ENCODE measurements at places on chromosomes 11 and 22.

- no peak for DNase-seq
Observed at GRCh38 chr22:31609716-31610115, 52.3 kb downstream of the PISD start.

DNA sequence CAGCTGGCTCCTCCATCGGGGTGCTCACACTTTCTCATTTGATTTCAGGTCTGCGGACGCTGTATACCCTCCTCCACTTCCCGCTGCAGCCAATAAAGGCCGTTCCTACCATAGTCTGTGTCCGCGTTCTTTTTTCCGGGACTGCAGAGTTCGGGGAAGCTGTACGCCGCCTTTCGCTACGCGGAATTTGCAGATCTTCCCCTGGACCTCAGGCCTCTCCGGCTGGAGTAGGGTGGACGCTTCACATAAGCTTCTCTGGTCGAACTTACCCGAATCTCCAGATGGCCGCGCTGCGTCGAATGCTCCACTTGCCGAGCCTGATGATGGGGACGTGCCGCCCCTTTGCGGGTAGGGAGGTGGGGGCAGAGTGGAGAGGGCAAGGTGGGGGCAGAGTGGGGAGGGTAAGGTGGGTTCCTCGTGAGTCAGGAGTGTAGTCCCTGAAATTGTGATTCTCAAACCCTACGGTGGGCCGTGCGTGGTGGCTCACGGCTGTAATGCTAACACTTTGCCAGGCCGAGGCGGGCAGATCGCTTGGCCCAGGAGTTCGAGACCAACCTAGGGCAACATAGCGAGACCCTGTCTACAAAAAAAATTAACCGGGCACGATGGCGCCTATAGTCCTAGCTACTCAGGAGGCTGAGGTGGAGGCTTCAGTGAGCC lies 617 bp downstream of the CSKMT start:
- no peak for DNase-seq

- no peak for DNase-seq
Observed at GRCh38 chr22:29150701-29151100, 55.0 kb upstream of the EMID1 start.

GRCh38 chr11:75642402-75643113 lies 26.3 kb downstream of the MAP6 start:
- DNase-seq = no peak

GRCh38 chr22:40220316-40221054 lies 42.8 kb downstream of the TNRC6B start:
- no peak for DNase-seq

GRCh38 chr11:82765466-82766034 lies 31.9 kb upstream of the FAM181B start:
- no peak for DNase-seq

DNA sequence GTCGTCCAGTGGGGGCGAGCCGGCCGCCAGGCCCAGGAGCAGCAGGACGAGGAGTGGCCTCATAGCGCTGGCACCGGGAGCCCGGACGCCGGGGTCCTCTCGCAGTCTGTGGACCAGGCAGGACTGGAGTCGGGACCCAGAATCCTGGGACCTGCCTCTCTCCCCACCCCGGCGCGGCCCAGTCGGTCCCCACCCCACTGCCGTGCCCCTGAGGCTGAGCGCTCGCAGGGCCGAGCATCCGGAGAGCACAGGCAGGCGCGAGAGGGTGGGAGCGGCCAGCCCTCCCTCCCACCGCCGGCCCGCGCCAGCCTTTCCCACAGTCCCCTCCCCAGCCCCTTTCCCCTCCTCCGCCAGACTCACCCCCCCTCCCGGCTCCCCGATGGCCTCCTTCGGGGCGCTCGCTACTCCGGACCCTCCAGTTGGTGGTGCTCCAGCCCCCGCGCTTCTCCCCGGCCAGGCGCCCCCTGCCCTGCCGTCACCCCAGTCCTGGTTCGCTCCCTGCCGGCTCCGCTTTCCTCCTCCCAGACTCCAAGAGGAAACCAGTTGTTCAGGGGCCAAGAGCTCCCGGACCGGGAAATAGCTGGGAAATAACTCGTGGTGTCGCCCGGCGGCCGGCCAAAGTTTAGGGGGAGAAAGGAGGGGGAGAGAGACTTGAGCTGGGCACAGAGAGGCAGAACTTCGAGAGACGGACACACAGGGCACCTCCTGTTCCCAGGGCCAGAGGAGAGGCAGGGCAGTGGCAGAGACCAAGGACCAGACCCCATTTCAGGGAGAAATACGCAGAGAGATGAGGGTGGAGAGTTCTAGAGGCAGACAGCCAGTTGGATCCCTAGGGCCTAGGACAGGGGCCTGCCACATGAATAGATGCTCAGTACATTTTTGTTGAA lies at the start of gene C1QTNF5:
C1QTNF5 (minus strand) TSS at position 549 of the 887 bp plus-strand sequence; CDS start at position 63, 486 bp downstream.
- no peak for DNase-seq

DNA sequence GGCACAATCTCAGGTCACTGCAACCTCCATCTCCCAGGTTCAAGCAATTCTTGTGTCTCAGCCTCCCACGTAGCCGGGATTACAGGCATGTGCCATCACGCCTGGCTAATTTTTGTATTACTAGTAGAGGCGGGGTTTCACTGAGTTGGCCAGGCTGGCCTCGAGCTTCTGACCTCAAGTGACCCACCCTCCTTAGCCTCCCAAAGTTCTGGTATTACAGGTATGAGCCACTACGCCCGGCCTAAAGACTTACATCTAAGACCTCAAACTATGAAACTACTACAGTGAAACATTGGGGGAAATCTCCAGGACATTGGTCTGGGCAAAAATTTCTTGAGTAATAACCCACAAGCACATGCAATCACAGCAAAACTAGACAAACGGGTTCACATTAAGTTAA lies 13.8 kb upstream of the FAM181B start:
- no peak for DNase-seq

DNA sequence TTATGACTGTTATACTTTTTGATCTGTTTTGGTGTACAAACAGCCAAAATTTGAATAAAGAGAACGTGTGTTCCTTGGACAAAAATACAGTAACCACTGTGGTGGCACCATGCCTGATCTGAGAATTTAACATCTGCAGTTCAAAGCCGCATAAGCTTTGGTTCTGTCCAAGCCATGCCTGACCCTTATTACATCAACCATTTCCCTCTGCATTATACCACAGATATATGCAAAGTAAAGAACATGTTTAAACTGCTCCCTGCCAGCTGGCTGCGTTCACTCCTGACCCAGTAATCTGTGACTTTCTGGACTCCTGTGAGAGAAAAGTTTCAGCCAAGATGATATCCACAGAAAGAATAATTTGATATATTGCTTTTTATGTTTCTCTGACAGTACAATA lies 890.5 kb upstream of the ANO3 start:
- DNase-seq = no peak

- no peak for DNase-seq
Observed at GRCh38 chr11:25432376-25432775, 899.6 kb upstream of the ANO3 start.

DNA sequence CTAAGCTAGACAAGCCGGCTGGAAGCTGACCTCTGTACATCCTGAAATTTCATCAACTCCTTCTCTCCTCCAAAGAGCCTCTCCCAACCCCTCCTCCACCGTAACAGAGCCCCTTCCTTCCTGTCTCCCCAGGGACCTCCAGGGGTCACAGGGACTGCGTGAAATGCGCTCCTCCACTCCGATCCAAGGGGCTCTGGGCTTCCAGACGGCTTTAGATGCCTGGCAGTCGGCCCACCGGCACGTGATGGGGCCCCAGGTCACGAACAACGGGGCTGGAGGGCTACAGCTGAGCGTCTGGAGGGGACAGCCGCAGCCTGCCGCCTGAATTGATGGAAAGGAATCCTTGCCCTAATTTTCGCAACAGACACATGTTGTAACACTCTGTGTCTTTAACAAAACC lies 264.1 kb downstream of the MN1 start:
- DNase-seq = no peak

DNA sequence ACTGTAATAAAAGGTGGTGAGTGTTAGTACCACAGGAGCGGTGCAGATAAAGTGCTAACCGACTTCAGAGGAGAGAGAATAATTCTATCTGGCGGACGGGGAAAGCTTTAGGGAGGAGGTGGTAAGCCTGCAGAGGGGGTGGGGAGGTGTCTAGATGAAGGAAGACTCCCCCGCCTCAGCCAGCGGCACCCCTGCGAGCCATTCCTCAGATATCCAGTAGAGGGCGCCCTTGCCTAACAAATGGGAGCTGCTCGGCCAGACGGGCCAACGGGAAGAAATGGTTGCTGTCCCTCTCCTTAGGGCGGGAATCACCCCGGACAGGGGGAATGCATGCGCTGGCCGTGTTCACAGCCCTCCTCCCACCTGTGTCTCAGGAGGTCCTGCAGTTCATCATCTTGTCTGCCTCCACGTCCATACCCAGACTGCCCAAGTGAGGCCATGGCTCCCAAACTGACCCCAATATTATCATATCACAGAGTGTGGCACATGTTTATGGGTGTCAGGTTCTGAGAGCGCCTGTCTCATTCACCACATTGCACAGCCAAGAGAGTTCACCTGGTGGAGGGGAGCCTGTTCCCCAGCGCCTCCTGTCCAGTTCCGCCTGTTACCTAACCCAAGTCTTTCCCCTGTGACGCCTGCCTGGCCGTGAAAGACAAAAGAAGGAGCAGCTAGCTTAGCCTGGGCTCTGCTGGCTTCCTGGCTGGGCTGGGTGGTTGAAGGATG lies 85.5 kb downstream of the ST3GAL4 start:
- no peak for DNase-seq

- no peak for DNase-seq
Observed at GRCh38 chr11:30023074-30023473, 6.2 kb upstream of the KCNA4 start.

DNA sequence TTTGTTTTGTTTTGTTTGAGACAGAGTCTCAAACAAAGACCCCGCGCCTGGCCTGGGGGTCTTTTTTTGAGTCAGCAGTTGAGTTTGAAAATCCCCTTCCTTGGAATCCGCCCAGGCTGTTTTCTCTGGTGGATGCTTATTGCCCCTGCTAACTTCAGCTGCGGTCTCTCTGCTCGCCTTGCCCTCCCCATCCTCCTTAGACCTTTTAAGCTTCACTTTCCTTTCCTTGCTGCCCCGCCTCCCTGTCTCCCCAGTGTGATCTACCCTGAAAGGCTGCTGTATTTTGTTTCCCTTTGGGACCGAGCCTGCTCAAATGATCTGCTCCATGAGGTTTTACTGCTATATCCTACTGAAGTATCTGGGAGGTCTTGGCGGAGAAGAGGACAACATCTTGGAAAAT lies 2.5 kb downstream of the USP18 start:
- DNase-seq = no peak

GRCh38 chr11:107646783-107647182 lies 55.8 kb downstream of the ELMOD1 start:
- DNase-seq = no peak

DNA sequence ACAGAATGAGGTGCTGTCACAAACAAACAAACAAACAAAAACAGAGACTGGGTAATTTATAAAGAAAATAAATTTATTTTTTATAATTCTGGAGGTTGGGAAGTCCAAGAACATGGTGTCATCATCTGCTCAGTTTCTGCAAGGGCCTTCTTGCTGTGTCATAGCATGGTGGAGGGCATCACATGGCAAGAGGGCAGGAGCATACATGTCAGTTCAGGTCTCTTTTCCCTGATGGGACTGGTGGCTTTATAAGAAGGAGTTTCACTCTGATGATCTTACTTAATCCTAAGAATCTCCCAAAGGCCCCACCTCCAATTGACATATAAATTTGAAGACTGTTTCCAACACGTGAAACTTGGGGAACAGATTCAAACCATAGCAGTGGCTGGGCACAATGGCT lies 135.7 kb downstream of the NECTIN1 start:
- no peak for DNase-seq

- no peak for DNase-seq
Observed at GRCh38 chr11:108965306-108966001, 300.6 kb downstream of the DDX10 start.

- peak; percentile 60 for DNase-seq
Observed at GRCh38 chr11:27385245-27385644, 22.2 kb upstream of the CCDC34 start.

DNA sequence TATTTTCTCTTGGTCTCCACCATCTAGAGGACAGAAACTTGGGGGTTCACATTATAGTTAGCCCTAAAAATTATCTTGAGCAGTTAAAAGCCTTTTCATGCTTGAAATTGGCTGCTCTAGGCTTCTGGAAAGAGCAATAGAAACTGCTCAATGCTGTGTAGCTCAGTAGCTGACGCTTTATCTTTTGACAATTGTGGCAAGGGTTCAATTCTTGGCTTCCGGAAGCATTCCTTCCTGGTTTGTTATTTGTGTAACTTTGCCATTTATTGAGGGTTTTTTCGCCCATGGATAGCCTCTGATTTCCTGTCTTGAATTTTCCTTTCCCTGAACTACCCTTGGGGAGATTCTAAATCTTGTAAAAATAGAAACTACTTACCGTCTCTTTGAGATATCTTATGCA lies 10.3 kb upstream of the OR56A1 start:
- DNase-seq = no peak

GRCh38 chr11:709109-709997 lies 3.3 kb downstream of the EPS8L2 start:
- no peak for DNase-seq

DNA sequence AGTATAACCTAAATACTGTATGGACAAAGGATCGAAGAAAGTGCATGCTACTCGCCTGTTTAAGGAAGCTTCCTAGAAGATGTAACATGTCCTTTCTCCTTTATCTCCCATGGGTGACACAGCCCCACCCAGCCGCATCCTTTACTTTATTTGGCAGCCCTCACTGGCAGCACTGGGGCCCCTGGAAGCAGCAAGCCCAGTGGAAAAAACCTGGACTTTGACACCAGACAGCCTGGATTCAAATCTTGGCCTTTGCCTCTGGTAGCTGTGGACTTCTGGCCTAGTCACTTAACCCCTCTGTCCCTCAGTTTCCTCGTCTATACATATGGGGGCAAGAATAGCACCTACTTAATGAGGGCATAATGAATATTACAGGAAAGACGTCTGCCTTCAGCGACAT lies 67.1 kb downstream of the MYEOV start:
- DNase-seq = no peak

- no peak for DNase-seq
Observed at GRCh38 chr22:23187871-23188700, 7.8 kb downstream of the BCR start.

- no peak for DNase-seq
Observed at GRCh38 chr11:94785509-94785908, 17.4 kb downstream of the AMOTL1 start.

GRCh38 chr11:79182794-79183193 lies 258.0 kb downstream of the TENM4 start:
- peak; percentile 7 for DNase-seq

All from smooth muscle cell of the brain vasculature (primary cell).